RWPE2 (cell line): ENCODE measurements at places on chromosomes 4 and X.

- no peak for DNase-seq
These were observed 37.3 kb downstream of the AFF2 start for GRCh38 chrX:148537556-148538182.

DNA sequence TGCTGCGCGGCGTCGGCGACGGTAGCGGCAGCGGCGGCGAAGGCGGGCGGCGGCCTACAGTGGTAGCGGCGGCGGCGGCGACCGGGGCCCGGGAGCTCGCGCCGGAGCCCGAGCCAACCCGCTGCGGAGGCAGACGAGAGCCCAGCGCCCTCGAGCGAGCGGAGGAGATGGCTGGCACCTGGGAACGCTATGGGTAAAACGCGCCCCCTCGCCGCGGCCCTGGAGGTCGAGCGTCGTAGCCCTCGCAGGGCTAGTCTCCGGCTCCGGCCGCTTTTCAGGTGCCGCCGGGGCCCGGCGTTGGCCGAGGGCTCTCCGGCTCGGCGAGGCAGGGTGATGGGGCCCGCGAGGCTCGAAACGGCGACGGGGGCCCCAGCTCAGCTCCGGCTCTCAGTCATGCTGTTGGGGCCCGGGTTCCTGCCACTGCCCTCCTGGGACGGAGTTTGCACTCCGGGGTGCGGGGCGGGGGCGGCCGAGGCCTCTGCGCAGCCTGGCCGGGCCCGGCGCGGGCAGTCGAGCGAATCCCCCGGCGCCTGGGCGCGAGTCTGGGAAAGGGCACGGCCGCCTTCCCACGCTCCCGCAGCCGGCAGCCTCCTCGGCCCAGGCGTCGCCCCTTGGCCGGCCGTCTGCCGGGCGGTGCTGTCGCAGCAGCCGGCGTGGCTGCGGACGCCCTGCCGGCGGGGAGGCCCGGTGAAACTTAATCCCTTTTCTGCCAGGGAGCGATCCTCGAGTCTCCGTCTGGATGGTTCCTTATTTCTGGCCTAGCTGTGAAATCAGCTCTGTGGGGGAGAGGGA, 768 bp downstream of the MID2 start:
- no peak for DNase-seq

DNA sequence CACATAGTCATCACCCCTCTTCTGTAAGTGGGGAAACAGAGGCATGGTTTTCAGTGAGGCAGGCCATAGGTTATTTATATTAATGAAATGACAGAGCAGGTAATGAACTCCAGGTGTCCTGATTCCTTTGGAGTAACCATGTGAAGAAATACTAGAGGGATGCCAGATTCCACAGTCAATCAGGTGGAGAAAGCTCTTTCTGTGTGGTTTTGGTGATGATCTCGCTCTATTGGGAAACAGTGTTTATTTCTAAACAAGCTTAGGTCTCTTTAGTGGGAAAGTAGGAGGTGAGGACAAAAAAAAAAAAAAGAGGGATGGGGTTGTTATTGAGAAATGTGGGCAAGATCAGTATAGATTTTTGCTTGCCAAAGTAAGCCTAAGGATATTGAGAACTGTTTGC, 12.2 kb downstream of the DOCK11 start:
- DNase-seq: no peak

GRCh38 chr4:127686658-127687057, 43.5 kb upstream of the SLC25A31 start:
- DNase-seq: no peak

- DNase-seq: no peak
These were observed 343.1 kb upstream of the FAM241A start for GRCh38 chr4:111802191-111802590.

- DNase-seq: no peak
These were observed 27.5 kb downstream of the PCYT1B start for GRCh38 chrX:24619647-24620046.

GRCh38 chr4:5238173-5238572, 186.9 kb downstream of the STK32B start:
- DNase-seq: no peak

GRCh38 chr4:123505095-123506010, 108.8 kb downstream of the SPRY1 start:
- no peak for DNase-seq

DNA sequence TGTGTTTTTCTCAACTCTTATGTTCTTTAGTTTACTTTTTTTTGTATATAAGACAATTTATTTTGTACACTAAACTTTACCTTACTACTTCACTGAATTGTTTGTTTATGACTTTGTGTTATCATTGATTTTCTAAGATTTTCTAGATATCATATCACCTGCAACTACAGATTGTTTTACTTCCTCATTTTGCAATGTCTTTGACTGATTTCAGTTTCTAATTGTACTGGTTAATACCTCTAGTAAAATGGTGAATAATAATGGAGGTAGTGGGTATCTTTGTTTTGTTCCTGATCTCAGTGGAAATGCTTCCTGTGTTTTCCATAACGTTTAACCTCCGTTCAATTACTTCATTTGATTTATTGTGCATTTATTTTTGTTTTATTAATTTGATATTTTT, 490.2 kb downstream of the TLL1 start:
- DNase-seq: no peak

- DNase-seq: no peak
These were observed 1.9 kb downstream of the PHOX2B start for GRCh38 chr4:41746440-41747229.

DNA sequence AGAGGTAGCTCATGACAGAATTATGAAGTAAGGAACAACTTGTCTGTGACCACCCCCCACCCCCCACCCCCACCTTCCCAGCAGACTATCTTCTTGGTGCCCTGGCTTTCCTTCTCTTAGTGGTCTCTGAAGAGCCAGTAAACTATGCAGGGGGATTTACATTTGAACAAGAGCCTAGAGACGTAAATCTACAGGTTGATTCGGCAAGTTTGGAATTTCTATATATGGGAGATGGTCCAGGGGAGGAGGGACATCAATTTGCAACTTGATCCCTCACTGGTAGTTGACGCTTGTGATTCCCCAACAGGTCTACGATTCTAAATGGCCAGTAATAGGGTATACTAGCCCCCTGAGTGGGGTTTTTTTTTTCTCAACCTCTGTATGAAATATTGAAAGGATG, 36.7 kb downstream of the IL13RA1 start:
- DNase-seq: no peak

- no peak for DNase-seq
These were observed 62.0 kb downstream of the HTT start for GRCh38 chr4:3136454-3136853.

- no peak for DNase-seq
These were observed 1.5 kb downstream of the SETD7 start for GRCh38 chr4:139554642-139554892.

- DNase-seq: no peak
These were observed 37.8 kb upstream of the HPF1 start for GRCh38 chr4:169795585-169795984.

DNA sequence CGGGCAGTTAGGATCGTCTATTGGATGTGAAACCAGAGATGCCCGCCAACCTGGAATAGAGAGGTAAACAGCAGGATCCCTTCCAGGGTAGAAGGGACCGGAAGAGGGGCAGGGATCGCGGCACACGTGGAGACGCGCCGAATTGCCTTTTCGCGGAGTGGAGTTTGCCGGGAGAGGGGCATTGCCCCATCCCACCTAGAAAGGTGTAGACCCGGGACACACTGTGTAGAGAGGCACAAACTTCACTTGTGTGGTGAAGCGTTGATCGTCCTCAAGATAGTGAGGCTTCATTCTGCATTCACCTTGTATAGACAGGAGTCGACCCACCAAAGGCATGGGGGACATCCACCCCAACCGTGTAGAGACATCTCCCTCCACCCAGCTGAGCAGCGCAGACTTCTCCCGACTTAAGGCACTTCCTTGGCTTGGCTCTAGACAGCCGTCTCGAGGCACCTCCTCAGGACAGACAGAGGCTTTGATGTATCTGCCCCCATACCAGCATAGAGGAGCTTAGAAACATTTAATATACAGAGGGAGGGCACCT, 410 bp downstream of the GNL3L start:
- DNase-seq: no peak

DNA sequence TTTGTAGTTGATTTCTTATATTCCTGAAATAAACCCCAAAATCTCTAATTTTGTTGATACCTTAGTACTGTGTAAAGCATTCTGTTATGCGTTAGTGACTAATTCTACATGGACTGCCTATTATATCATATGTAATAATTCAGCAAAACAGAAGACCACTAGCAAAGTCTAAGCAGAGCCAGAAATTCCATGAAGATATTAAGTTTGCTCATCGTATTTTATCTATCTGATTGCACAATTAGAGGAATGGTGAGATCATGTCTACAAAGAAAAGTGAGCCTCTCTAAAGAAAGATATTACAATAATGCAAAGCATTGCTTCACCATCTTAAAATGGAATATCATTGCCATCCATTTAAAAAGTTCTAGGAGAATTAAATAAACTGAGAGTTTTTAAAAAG, 374.6 kb upstream of the SLC7A11 start:
- DNase-seq: no peak

DNA sequence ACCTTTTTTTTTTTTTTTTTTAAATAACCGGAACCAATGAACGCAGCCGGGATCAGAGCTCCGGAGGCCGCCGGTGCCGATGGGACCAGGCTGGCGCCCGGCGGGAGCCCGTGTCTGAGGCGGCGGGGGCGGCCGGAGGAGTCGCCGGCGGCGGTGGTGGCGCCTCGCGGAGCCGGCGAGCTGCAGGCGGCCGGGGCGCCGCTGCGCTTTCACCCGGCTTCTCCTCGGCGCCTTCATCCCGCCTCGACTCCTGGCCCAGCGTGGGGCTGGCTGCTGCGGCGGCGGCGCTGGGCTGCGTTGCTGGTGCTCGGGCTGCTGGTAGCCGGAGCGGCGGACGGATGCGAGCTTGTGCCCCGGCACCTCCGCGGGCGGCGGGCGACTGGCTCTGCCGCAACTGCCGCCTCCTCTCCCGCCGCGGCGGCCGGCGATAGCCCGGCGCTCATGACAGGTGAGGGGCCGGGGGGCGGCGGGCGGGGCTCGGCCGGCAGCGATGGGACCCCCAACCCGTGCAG, 337 bp downstream of the STIM2 start:
- DNase-seq: peak; percentile 66

DNA sequence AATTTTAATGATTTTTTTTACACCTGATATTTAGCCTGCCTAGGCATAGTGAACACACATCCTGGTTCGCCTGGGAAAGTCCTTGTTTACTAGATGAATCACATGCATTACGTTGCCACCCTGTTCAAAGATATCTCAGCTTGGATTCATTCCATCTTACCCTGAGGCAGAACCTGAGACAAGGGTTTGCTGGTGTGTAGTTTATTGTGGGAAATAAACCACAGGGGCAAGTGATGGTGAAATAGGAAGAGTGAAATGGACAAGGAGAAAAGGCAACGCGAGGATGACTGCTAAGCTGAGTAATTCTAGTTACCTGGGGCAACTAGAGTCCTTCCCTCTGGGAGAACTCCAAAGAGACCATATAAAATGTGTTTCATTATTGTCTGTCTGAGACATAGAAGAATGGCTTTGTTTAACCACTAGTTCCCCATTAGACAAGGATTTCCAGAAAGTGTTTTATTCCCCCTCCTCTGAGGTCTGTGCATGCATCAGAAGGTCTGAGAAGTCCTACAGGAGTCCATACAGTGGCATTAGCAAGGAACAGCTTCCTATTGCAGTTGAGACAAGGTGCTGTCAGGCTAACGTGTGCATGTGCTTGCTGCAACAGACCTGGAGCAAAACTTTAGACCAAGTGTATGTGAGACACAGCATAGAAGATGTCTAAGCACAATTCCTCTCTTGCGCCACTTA, 797.3 kb upstream of the FRG1 start:
- DNase-seq: peak; percentile 65

DNA sequence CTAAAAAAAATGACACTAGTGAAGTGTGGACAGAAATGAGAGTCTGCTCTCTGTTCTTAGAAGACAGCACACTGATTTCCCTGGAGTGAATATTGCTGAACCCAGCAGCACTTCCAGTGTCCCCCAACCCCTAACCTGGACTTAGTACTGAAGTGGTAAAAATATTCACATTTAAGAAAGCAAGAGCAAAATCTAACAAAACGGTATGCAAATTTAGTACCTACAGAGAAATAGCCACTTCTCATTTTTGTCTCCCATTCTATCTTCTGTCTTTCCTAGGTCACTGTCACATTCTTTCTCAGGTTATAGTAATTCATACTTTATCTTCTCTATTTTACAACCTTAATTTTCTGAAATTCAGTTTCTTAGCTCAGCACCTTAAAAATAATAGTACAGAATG, 274.7 kb downstream of the CFAP299 start:
- no peak for DNase-seq

DNA sequence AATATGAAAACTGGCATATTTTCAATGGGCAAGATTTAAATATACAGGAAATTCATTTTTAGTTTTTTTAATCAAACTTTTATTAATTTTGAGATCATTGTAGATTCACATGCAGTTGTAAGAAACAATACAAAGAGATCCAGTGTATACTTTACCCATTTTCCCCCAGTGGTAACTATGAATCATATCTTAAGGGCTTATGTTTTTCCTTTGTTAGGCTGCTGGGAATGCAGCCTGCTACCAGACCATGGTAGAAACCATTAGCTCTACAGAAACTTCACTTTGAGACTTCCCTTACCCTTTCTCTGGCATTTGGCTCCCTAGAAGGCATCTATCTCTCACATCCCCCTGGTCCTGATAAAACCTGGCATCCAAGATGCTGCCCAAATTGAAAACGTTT, 147.6 kb upstream of the EOLA2 start:
- DNase-seq: no peak

DNA sequence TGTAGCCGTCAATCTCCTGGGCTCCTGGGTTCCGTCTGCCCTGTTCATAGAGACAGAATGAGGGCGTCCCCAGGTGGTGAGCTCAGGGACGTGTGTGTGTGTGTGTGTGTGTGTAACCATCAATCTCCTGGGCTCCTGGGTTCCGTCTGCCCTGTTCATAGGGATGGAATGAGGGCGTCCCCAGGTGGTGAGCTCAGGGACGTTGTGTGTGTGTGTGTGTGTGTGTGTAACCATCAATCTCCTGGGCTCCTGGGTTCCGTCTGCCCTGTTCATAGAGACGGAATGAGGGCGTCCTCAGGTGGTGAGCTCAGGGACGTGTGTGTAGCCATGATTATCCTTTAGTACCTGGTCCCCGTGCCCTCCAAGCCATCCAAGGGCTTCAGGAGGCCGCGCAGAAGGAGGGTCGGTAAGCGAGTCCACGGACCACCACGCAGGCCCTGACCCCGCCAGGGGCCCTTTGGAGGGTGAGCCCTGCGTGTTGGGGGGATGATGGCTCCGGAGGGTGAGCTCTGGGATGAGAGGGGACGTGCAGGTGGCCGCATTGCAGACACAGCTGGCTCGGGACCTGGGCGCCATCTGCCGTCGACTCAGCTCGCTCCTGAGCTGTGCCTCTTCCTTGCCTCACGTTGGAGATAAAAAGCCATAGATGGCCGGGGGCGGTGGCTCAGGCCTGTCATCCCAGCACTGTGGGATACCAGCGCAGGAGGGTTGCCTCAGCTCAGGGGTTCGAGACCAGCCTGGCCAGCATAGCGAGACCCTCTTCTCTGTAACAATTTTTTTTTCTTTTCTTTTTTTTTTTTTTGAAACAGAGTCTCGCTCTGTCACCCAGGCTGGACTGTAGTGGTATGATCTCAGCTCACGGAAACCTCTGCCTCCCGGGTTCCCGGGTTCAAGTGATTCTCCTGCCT, 5.4 kb upstream of the GTPBP6 start:
- peak; percentile 99 for DNase-seq
